Erythroblast (primary cell): ENCODE measurements at places on chromosomes 11 and 22.

DNA sequence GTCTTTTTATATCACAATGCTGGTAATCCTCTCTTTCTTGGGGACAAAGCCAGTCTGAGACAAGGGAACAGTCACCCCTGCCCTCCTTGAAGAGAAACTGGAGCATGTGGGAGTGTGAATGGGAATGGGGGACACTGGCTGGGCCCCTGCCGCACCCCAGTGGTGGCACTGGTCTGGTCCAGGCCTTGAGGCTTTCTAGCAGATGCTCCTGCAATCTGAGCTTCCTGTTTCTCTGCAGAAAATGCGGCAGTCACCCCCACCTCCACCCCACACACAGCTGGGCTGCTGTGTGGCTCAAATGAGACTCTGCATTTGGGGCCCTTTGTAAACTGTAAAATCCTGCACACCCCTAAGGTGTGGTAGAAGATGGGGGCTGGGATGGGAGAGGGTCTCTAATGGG lies 6.6 kb upstream of the MARK2 start:
- no peak for DNase-seq

DNA sequence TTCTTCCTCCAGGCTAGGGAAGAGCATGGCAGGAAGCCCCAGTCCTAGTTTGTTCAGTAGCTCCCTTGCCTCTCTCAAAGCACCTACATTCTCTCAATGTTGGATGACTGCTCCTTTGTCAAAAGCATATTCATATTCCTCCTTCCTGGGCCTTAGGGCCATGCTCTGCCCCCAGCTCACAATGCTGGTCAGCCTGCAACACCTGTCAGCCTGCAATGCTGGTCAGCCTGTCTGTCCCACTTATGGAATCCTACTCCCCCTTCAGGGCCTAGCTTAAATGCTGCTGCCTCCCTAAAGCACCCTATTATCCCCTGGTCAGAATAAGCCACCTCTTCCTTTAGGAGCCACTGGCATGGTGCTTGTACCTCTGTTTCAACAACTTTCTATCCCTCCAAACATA lies 45.2 kb downstream of the SERGEF start:
- DNase-seq = no peak

GRCh38 chr22:20109411-20110358 lies 6.2 kb upstream of the RANBP1 start:
- no peak for DNase-seq

GRCh38 chr11:91857179-91857578 lies 367.4 kb upstream of the FAT3 start:
- no peak for DNase-seq
